T-cell (primary cell): ENCODE measurements at places on chromosomes 3 and 15. TPM values are rescaled to one million over a fixed set of nuclear protein-coding genes. Genes with fewer than 3 reads are reported as not detected.

Gene ZNF35
- 3.4 TPM for total RNA-seq

Gene CEMIP
- total RNA-seq = 1.2 TPM

Gene TM4SF1
- 0.79 TPM for total RNA-seq

Gene GHSR
- total RNA-seq = not detected

Gene GCNT3
- total RNA-seq = not detected

Gene NEK10
- total RNA-seq = 0.89 TPM

Gene ZKSCAN7
- 2.7 TPM for total RNA-seq

Gene TRNT1
- total RNA-seq = 38.9 TPM

Gene TUSC7
- not detected for total RNA-seq

Gene C2CD4A
- total RNA-seq = not detected

Gene CLDN18
- total RNA-seq = not detected
